Ecto neural progenitor cell (in vitro differentiated cells): ENCODE measurements at places on chromosomes 16 and 17.

GRCh38 chr17:68763562-68763961 lies 162.4 kb upstream of the FAM20A start:
- DNase-seq = no peak

DNA sequence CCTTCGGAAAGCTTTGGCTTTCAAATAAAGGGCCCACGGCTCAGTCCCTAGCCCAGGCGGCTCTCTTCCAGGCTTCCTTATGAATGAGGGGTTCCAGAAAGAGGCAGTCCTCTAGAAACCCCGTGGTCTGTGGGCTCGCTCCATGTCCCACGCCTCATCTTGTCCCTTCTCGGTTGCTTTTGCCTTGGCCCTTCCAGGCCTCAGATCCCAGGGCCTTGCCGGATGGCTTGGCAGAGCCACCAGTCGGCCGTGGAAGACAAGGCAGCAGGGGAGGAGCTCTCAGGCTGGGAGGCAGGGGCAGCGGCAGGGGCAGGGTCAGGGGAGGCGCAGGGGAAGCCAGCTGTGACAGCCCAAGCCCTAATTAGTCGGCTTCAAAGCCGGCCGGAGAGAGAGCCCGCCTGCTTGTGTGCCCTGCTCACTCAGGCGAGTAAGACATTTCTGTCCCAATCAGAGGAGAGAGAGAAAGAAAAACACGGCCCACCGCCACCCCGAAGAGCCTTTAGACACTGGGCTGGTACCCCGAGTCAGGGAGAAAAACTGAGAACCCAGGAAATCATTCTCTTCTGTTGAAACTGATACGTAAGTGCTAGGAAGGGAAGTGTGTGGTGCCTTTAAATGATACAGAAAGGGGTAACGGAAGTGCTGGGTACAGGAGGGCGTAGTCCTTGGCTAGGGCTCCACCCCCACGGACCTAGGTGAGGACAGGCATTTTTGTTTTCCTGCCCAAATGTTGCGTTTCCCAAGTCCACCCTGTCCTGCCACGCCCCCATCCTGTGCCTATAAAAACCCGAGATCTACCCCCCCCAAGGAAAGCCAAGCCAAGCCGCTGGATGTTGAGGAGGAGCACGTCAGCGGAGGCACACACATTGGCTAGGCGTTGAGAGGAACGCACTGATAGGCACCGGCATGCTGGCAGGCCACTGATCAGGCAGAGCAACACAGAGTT lies 27.8 kb upstream of the MEIOC start:
- DNase-seq = peak; percentile 96

DNA sequence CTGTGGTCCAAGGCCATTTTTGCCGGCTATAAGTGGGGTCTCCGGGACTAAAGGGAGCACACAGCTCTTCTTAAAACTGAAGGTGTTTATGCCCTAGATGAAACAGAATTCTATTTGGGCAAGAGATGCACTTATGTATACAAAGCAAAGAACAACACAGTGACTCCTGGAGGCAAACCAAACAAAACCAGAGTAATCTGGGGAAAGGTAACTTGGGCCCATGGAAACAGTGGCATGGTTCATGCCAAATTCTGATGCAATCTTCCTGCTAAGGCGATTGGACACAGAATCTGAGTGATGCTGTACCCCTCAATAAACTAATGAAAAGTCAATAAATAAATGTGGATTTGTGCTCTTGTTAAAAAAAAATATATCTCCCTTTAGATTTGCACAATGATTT lies 20.2 kb upstream of the SHISA9 start:
- DNase-seq = no peak

DNA sequence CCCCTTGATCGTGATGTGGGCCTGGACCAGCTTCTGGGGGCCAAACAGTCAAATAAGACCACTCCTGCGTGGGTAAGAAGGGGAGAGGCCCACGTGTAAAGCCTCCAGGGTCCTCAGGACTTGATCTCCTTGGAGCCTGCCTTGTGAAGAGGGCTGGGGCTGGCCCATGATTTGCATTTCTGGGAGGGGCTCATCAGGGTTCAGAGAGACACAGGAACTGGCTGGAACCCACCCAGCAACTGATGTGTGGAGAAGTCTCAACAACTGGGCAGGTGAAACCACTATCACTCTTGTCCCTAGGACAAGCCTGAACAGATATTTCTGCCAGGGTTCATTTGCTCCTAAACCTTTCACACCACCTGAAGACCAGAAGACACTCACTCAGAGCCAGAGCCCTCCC lies 214.7 kb downstream of the ZNF423 start:
- DNase-seq = no peak

DNA sequence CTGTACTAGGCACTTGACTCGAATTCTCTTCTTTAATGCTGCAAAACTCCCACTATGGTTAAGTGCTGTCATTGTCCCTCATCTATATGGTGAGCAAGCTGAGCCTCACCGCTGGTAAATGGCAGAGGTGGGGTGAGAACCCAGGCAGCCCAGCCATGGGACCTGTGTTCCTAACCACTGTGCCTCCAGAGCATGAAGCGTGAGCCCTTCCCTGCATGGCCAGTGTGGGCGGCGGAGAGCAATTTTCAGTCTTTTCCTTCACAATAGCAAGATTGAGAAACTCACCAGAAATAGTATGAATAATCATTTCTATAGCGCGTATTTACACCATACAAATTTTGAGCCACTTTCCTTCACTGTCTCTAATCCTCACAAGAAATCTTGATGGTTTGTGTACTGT lies 9.2 kb downstream of the BFAR start:
- no peak for DNase-seq

GRCh38 chr16:51382211-51382610 lies 231.1 kb upstream of the SALL1 start:
- DNase-seq = no peak

GRCh38 chr17:492022-492413 lies 139.4 kb upstream of the RPH3AL start:
- no peak for DNase-seq

GRCh38 chr16:53646506-53646905 lies 57.2 kb downstream of the RPGRIP1L start:
- no peak for DNase-seq

DNA sequence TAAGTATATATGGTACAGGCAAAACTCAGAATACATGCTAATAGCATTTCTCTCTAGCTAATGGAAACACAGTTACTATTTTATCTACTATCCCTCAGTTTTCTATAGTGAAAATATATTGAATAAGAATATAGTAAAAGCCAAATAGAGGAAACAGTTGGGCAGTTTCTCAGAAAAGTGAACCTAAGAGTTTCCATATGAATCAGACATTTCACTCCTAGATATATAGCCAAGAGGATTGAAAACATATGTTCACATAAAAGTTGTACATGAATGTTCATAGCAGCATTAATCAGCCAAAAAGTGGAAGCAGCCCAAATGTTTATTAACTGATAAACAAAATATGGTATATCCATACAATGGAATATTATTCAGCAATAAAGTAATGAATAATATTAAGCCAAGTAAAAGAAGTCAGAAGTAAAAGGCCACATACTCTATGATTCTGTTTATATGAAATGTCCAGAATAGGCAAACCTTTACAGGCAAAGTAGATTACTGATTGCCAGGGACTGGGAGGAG lies 134.6 kb downstream of the CYB561 start:
- no peak for DNase-seq

GRCh38 chr17:22202702-22203101 lies 510.4 kb downstream of the KCNJ18 start:
- no peak for DNase-seq

- DNase-seq = no peak
These were observed at the start of gene HOXB7 for GRCh38 chr17:48610282-48611211. Gene HOXB7 (minus strand): TSS chr17:48611017. CDS start chr17:48610918, 99 bp downstream.
